GM23248 (cell line): ENCODE measurements at places on chromosomes 3 and 15. TPM values are rescaled to one million over a fixed set of nuclear protein-coding genes. Genes with fewer than 3 reads are reported as not detected.

Gene DPPA4
- 0.06 and 0.15 TPM in 2 replicates for polyA plus RNA-seq

Gene PLSCR4
- polyA plus RNA-seq = 38.2 and 40.3 TPM in 2 replicates

Gene DAZL
- not detected in 2 replicates for polyA plus RNA-seq

Gene RETNLB
- not detected in 2 replicates for polyA plus RNA-seq

Gene EIF4E3
- 0.79 and 1.1 TPM in 2 replicates for polyA plus RNA-seq

Gene GDPGP1
- 1.3 TPM in 2 replicates for polyA plus RNA-seq

Gene SLC24A5
- not detected in 2 replicates for polyA plus RNA-seq

Gene ALDH1L1
- polyA plus RNA-seq = not detected in 2 replicates

Gene OSTN
- not detected in 2 replicates for polyA plus RNA-seq

Gene ITPKA
- polyA plus RNA-seq = 0.14 TPM in 1 of 2 replicates, not detected in the other

Gene PTPRG
- polyA plus RNA-seq = 9.6 and 11.5 TPM in 2 replicates

Gene PP2D1
- 0.16 TPM in 1 of 2 replicates, not detected in the other for polyA plus RNA-seq

Gene EFCAB12
- not detected in 2 replicates for polyA plus RNA-seq

Gene MAPKBP1
- 4.4 and 5.2 TPM in 2 replicates for polyA plus RNA-seq

Gene PLSCR2
- not detected in 2 replicates for polyA plus RNA-seq

Gene HTR3E
- polyA plus RNA-seq = not detected in 2 replicates

Gene NTRK3
- not detected in 2 replicates for polyA plus RNA-seq

Gene GBE1
- 130 and 135 TPM in 2 replicates for polyA plus RNA-seq

Gene LARP6
- polyA plus RNA-seq = 95.9 and 104 TPM in 2 replicates

Gene NANOGP8
- polyA plus RNA-seq = not detected in 2 replicates

Gene CPN2
- not detected in 2 replicates for polyA plus RNA-seq

Gene FBXL22
- polyA plus RNA-seq = 0.65 and 1.4 TPM in 2 replicates

Gene OR5H1
- not detected in 2 replicates for polyA plus RNA-seq

Gene GXYLT2
- polyA plus RNA-seq = 1.2 TPM in 2 replicates

Gene LIPH
- 0.34 TPM in 2 replicates for polyA plus RNA-seq

Gene ALG1L2
- 0.49 and 0.63 TPM in 2 replicates for polyA plus RNA-seq

Gene CCDC80
- 2,200 and 2,264 TPM in 2 replicates for polyA plus RNA-seq

Gene THPO
- not detected in 2 replicates for polyA plus RNA-seq

Gene SCN11A
- not detected in 2 replicates for polyA plus RNA-seq

Gene CHST2
- polyA plus RNA-seq = 2.1 and 2.3 TPM in 2 replicates

Gene ZNF385D
- 11.5 and 13.8 TPM in 2 replicates for polyA plus RNA-seq

Gene FANCI
- 9.6 and 14.2 TPM in 2 replicates for polyA plus RNA-seq

Gene STAB1
- not detected in 2 replicates for polyA plus RNA-seq

Gene TMEM45A
- 133 and 134 TPM in 2 replicates for polyA plus RNA-seq

Gene TIMP4
- polyA plus RNA-seq = 0.27 TPM in 1 of 2 replicates, not detected in the other

Gene SLC38A3
- 0.36 and 0.93 TPM in 2 replicates for polyA plus RNA-seq

Gene GOLGA8G
- not detected in 2 replicates for polyA plus RNA-seq

Gene FNDC3B
- polyA plus RNA-seq = 85.5 and 95.7 TPM in 2 replicates

Gene GTF2E1
- polyA plus RNA-seq = 6.9 and 7.2 TPM in 2 replicates

Gene SLC9C1
- polyA plus RNA-seq = not detected in 2 replicates

Gene ZNF80
- not detected in 2 replicates for polyA plus RNA-seq

Gene PIERCE2
- polyA plus RNA-seq = 6.6 and 7.3 TPM in 2 replicates

Gene SERINC4
- not detected in 2 replicates for polyA plus RNA-seq

Gene ANKUB1
- polyA plus RNA-seq = not detected in 2 replicates

Gene ADAMTS17
- not detected in 2 replicates for polyA plus RNA-seq

Gene RASGRP1
- polyA plus RNA-seq = 0.58 and 0.96 TPM in 2 replicates

Gene CADPS
- polyA plus RNA-seq = 1.6 and 3.0 TPM in 2 replicates

Gene ITGA11
- polyA plus RNA-seq = 312 TPM in 2 replicates
